ENCODE measurements at places on chromosomes 2 and 18.

- DNase-seq: no peak
These were observed 260.9 kb downstream of the CYRIA start for GRCh38 chr2:16404551-16405300.

- no peak for DNase-seq
These were observed 289.4 kb upstream of the PXDN start for GRCh38 chr2:2033691-2034090.

- DNase-seq: no peak
These were observed 322.4 kb downstream of the PTPRM start for GRCh38 chr18:7889515-7889914.

DNA sequence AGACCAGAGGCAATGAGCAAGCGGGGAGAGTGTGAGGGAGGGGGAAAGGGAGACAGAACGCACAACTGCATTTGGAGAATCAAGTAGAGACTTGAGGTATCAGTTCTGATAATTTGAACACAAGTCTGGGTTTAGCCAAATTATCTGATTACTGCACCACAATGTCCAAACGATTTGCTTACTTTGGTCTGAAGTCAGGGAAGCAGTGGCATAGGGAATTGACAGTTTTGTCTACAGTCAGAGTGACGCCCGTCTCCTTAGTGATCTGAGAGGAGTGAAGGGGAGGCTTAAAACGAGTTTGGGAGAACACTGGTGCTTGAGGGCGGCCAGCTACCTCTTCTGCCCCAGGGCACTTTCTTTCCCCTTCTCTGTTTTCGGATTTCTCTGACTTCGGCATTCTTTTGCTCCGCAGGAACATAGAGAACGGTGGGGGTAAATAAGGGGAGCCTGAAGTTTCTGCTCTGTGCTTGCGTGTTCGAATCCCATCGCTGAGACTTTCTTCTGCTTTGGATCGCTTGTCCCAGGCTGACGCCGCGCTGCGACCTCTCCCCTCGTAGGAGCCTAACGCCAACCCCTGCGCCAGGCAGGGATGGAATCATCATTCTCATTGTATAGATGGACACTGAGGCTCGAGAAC lies 2.9 kb upstream of the DLX2 start:
- no peak for DNase-seq

GRCh38 chr2:216031960-216032689 lies 18.8 kb upstream of the MREG start:
- peak; percentile 60 for DNase-seq

DNA sequence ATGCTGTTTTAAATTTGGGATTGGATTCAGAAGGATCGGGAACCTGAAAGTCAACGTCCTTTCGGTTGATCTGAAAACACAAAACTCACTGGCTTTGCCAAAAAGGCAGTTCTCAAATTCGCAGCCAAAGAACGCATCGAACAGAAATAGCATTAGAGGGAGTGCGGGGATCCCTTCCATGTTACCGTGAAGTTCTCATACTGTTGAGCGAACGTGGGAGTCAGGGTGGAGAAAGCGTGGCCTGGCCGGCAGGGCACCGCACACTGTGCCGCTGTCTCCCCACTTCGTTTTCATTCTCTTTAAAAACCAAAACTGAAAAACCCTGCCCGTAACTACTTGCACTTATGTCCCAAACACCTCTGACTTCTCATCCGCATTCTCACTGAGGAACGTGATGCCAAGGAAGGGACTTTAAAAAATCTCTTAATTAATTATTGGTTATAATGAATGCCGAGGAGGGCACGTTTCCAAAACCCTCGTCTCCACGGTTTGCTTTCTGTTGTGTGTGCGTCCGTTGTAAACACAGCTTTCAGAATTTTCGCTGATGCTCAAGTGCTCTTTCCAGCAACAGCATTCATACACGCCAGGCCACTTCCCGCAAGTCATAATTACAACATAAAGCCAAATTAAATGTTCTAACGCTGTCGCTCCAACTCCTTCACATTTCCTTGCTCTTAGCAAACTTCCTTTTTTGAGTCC lies 60.9 kb upstream of the TWIST2 start:
- DNase-seq: no peak

DNA sequence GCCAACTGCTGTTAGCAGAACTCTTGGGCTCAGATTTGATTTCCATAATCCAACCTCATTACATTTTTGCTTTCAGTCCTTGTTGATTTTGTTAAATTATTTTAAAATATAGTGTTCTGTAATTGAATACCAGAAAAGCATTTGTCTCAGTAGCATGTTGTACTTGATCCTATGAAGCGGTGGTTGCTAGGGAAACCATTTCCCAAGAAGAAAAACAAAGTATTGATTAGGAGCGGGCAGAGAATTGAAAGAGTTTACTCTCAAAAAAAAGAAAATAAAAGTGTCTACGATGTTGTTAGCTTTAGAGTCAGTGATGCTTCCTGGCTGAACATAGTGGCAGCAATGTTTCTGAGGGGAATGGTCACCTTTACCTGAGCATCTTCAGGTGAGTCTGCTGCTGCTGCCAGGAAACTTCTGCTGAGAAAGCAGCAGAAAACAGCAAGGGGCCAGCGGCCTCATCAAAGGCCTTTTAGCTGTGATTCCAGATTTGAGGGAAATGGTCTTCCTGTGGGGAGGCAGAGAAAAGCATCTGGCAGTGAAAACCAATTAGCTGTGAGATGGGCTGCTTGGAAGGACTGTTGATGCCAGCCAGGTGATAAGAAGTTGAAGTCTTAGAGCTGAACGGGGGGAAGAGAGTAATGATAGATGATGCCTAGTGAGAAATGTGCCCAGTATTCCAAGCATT lies 37.1 kb downstream of the CRIM1 start:
- no peak for DNase-seq

DNA sequence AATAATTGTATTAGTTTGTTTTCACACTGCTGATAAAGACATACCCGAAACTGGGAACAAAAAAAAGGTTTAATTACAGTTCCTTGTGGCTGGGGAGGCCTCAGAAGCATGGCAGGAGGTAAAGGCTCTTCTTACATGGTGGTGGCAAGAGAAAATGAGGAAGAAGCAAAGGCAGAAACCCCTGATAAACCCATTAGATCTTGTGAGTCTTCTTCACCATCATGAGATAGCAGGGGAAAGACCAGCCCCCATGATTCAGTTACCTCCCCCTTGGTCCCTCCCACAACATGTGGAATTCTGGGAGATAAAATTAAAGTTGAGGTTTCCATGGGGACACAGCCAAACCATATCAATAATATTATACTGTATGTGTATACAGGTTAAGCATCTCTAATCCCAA lies 73.3 kb upstream of the CABLES1 start:
- DNase-seq: no peak

Data from brain pericyte (primary cell).